ENCODE measurements at places on chromosomes 13 and 19. TPM values are rescaled to one million over a fixed set of nuclear protein-coding genes. Genes with fewer than 3 reads are reported as not detected.

HIF3A gene
- total RNA-seq: 81.4 TPM

CACNA1A gene
- 0.42 TPM for total RNA-seq

ZNF443 gene
- total RNA-seq: 2.3 TPM

STAP2 gene
- 4.2 TPM for total RNA-seq

OVOL3 gene
- not detected for total RNA-seq

MISP3 gene
- 6.8 TPM for total RNA-seq

CALR3 gene
- not detected for total RNA-seq

ICAM5 gene
- 0.32 TPM for total RNA-seq

CLIP3 gene
- 5.0 TPM for total RNA-seq

ZNF865 gene
- total RNA-seq: 21.8 TPM

CCDC194 gene
- not detected for total RNA-seq

PDX1 gene
- total RNA-seq: not detected

SIGLEC12 gene
- total RNA-seq: not detected

NAPSA gene
- total RNA-seq: 0.32 TPM

ZNF565 gene
- total RNA-seq: 4.6 TPM

ICAM4 gene
- total RNA-seq: 0.52 TPM

PALM3 gene
- not detected for total RNA-seq

ZNF560 gene
- total RNA-seq: not detected

KIR2DL4 gene
- not detected for total RNA-seq

KLK12 gene
- not detected for total RNA-seq

DPY19L3 gene
- 5.2 TPM for total RNA-seq

RFPL4A gene
- not detected for total RNA-seq

ZNF550 gene
- total RNA-seq: 8.4 TPM

MEGF8 gene
- total RNA-seq: 37.4 TPM

CDC42EP5 gene
- total RNA-seq: 11.0 TPM

RFPL4AL1 gene
- total RNA-seq: not detected
